ENCODE measurements at places on chromosomes 6 and 20.

- no peak for DNase-seq
Observed at GRCh38 chr6:54614499-54615195, 231.9 kb upstream of the FAM83B start.

- no peak for DNase-seq
Observed at GRCh38 chr6:134436281-134436815, 118.4 kb upstream of the SGK1 start.

- DNase-seq, result no peak
Observed at GRCh38 chr6:11333132-11333849, 100.8 kb upstream of the NEDD9 start.

- no peak for DNase-seq
Observed at GRCh38 chr6:40436685-40437604, 150.2 kb downstream of the LRFN2 start.

- DNase-seq, result no peak
Observed at GRCh38 chr6:143936778-143937667, 71.0 kb downstream of the PLAGL1 start.

DNA sequence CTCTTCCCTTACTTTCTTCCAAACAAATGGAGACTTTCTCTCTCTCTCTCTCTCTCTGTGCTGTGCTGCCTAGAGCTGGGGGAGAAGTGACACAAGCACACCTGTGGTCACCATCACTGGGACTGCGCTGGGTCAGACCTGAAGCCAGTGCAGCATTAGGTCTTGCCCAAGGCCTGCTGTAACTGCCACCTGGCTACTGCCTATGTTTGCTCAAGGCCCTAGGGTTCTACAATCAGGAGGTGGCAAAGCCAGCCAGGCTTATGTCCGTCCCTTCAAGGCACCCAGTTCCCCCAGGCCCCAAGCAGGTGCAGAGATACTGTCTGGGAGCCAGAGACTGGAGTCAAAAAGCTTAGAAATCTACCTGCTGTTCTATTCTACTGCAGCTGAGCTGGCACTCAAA lies 49.4 kb upstream of the TOP1 start:
- no peak for DNase-seq

DNA sequence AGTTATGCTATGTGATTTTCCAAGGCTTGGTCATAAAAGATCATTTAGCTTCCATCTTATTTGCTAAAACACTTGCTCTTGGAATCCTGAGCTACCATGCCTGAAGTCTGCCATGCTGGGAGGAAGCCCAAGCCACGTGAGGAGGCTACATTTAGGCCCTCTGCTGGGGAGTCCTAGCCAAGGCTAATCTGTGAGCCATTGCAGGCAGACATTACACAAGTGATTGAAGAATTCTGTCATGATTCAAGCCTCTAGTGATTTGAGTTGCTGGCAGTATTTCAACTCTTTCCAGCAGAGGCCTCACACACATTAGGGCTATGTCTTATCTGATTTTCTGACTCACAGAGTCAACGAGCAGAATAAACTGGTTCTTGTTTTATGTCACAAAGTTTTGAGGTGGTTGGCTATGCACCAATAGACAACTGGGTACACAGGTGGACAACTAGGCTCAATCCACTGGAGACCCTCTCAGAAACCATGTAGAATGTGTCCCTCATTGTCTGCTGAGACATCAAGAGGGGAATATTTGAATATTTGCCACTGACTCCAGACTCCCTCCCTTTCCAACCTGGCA lies 227.2 kb upstream of the SULF2 start:
- no peak for DNase-seq

- no peak for DNase-seq
Observed at GRCh38 chr6:137117581-137117980, 55.9 kb downstream of the IL22RA2 start.

Measured in renal pelvis (tissue), 12 donors.